NCI-H2171 treated with DMSO at 0.1 percent for 48 hours (cell line): ENCODE measurements at places on chromosomes 12 and 14.

GRCh38 chr12:115118177-115118724 lies 434.3 kb upstream of the TBX3 start:
- no peak for DNase-seq

DNA sequence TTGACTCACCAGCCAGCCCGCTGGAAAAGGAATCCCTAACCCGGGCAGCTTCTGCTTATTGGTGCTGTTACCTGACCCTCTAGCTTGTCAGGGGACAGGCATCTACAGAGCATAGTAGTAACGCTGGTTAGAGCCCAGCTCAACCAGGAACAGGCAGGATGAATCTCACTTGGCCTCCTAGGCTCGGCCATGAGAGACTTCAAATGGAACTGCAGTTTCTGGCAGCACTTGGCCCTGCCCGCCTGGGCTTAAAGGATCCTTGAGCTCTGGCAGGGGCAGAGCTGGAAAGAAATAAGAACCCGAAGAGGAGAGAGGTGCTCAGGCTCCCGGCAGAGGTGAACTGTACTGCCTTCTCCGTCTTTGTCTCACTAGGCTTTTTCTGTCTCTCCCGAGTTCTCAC lies 2.3 kb upstream of the LHX5 start:
- no peak for DNase-seq

DNA sequence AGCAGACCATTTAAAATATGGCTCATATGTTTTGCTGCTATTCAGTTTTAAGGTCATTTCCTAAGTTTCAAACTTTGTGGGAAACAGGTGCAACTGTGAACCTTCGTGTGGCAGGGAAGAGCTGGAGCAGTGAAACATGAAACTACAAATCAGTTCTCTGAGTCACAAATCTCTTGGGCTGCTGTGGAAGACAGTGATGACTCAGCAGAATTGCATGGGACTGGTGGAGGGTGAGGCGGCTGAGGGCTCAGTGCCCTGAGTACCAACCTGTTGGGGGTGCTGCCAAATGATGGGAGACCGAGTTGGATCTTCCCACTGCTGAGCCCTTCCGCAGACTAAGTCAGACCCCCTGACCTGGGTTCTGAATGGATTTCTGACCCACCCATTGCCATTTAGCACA lies 8.4 kb upstream of the CALM1 start:
- peak; percentile 63 for DNase-seq

GRCh38 chr12:12716151-12716792 lies 896 bp upstream of the CDKN1B start:
- peak; percentile 20 for DNase-seq

- no peak for DNase-seq
Observed at GRCh38 chr12:80262346-80262745, 163.0 kb downstream of the OTOGL start.

DNA sequence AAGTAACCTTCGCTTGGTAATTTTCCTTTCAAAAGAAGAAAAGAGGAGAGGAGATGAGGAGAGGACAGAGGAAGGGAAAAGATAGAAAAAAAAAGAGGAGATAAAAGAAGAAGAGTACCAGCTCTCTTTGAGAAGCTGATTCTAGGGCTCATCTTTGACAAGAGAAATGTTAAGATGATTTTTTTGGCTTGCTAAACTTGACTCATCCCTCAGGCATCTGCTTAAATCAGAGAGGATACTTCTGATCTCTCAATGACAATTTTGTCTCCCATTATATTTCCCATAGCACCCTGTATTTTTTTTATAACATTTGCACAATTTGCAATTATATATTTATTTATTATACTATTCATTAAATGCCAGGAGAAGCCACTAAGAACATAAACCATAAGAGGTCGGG lies 17.1 kb downstream of the SYT1 start:
- no peak for DNase-seq

GRCh38 chr14:23562822-23563472 lies 4.6 kb downstream of the AP1G2 start:
- DNase-seq: peak; percentile 67

DNA sequence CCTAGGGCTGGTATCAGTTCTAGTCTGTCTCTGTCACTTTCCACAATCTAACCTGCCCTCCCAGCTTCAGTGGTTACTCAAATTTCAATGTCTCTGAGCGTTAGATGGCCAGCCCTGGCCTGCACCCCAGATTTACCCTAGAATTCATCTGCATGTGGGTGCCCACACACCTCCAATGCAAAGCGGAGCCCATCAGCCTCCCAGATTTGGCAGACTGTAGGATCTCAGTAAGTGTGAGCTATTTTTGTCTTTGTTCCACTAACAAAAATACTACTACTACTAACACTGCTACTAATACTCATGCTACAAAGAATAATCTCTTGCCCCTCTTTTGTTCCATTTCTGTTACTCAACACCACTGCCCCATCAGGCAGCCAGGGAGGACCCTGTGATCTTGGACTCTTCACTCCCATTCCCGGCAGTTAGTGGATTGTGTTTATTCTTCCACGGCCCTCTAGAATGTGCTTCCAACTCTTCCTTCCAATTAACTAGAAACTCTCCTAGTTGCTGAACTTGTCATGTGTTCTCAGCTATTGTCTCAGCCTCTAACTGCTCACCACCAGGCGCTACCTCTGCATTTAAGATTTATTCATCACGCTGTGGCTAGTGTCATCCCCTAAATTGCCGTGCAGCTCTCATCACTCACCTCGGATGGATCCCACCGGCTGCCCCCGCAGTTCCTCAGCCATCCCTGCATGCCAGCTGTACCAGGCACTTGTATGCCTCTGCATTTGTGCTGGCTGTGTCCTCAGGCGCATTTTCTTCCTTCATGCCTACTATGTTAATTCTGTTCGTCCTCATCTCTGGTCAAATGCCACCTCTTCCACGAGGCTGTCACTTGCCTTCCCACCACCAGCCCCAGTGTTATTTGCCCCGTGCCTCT lies 150.6 kb upstream of the HIF1A start:
- DNase-seq: no peak

DNA sequence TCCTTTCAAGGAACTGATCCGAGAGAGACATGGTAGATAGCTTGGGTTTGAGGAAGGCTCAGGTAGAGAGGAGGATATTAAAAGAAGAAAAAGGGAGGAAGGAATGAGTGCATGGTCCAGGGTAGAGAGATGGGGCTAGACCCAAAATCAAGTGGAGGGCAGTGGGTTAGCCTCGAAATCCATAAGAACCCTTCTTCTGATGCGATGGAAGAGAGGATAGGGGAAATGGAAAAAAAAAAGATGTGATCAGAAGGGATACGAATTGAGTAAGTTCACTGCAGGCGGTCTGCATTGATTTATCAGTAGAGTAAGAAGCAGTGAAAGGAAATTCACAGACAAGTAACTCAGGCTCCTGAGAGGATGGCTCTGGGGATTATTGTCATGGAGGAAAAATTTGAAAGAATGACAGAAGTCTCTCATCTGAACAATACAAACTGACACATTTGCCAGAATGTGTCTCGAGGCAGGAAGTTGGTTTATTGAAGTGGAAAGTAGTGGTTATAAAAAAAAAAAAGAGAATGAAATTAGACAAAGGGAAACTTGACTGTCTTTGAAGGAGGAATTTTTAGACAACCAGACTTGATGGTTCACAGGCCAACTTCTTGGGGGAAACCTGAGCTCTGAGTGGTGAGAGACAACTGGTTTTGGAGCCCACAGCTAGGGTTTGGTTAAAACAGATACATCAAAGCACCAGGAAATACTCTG lies 10.2 kb downstream of the PPFIBP1 start:
- no peak for DNase-seq

DNA sequence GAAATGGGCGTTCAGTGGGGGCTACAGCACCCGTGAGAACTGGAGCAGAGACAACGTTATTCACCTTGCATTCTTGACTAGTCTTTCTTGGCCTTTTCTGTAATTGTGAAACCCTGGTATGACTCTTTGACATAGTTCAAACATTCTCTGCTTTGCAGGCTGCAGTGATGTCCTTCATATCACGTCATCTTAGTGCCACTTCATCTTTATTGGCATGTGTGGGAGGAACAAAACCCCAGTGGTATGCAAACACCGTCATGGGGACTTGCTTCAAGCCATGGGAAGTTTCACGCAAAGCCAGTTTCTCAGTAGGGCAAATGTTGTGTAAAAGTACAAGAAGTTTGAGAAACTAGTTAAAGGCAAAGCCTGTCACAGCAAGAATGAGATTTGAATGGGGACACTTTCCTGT lies 20.2 kb upstream of the DUSP16 start:
- no peak for DNase-seq

DNA sequence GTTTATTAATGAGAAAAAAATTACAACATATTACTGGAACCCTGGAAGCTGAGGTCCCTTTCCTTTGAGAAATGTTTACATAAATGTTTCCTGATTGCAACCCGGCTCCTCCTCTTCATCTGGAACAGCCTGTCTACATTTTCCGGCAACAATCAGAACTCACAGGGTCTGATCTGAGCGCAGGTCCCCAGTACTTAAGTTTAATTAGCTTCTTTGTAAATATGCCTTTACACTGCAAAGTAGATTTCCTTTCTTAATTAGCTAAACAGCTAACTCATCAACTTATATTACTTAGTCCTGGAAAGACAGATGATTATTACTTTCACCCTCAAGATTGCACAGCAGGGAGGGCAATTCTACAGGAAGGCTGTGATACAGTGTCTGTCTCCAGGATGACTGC lies 213.0 kb downstream of the MON2 start:
- DNase-seq: no peak

DNA sequence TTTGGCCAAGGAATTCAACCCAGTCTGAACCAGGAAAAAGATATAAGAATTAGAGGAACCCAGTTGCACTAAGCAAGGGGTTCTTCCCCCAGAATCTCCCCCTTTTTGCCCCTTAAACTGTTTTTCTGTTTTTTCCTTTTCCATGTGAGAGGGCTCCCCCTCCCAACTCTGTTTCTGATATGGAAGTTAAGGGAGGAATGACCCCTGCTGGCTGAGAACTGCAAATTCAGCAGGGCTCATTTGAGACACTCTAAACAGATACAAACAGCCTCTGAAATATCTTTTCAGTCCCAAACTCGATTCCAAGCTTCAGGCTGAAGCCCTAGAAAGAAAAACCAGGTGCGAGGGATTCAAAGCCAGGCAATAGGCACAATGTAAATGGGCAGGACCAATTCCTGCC lies 132.7 kb downstream of the SLC41A2 start:
- no peak for DNase-seq

- DNase-seq: no peak
Observed at GRCh38 chr12:113173081-113173698, 12.1 kb downstream of the DDX54 start.

DNA sequence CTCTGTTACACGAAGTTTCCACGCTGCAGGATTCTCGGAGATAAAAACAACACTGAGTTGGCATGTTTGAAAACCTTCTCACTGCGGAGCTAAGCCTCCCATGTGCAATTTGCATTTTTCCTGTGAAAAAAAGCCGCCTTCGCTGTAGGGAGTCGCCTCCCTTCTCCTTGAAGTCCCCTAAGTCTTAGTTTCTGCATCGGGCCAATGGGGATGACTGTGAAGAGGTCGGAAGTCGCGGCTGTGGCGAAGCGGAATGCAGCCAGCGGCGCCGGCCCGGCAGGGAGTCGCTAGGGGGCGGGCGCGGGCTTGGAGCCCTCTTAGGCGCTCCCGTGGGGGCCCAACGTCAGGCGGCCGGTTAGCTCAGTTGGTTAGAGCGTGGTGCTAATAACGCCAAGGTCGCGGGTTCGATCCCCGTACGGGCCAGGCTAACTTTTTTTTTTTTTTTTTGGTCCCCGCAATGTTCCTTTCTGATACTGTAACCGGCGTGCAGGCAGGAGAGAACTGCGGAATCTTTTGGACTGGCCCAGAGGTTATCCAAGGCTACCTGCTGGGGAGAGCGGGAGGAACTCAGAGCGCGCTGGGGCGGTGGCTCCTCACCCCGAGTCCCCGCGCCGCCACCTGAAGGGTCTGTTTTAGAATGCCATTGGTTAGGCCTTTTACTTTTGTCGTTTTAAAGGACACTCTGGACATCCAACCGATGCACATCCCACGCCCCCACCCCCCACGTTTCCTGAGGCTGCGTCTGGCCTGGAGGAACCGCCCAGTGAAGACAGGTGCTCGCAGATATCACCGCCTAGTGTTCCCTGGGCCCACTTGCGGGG lies 2.6 kb upstream of the ZNF839 start:
- peak; percentile 97 for DNase-seq
